ENCODE measurements at places on chromosomes 12 and 14.
A peak's percentile ranks its signal among the peaks of the same experiment; 100 is the strongest.

DNA sequence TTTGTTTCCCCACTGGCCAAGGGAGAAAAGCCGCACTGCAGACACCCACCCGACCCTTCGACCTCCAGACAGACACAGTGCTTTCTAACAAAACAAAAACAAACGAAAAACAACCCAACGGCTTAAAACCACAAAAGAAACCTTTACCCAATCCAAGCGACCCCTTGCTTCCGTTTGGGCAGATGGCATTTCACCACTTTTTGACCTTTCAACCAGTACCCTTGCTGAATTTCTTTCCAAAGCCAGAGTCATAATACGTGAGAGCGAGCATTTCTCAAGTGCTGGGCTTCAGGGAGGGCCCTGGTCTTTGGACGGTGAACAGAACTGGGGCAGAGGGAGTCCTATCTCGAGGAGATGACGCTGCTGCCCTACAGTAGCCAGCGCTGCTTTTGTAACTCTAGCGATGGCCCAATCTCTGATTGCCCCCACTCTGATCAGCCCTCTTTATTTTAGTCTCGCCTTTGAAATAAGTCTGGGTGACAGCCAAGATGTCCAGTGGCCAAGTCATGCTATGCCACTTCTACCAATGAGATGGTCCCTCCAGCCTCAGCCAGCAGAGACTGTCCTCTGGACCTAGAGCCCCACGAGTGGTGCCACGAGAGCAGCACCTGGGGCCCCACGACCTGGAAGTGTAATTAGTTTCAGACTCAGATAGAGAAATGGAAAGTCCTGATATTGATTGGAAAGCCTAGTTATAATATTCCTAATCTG is 21.9 kb upstream of the ADIPOR2 start:
- DNase-seq, result peak; percentile 22

DNA sequence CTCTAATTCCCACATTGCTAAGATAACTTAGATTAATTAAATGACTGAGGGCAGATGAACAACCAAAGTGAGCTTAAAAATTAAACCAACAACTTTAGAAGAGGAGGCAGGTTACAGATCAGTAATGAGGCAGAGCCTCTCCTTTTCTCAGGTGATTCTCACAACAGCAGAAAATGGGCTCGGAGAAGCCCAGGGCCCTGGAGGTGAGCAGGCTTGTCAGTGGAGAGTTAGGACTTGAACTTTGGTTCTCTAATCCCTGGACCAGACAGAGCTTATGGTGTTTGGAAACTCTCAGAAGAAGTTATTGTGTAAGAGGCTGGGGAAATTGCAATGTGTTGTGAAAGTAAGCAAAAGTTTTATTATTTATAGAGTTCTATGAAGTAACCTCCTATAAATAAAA is 2.8 kb downstream of the TRHDE start:
- DNase-seq, result no peak

DNA sequence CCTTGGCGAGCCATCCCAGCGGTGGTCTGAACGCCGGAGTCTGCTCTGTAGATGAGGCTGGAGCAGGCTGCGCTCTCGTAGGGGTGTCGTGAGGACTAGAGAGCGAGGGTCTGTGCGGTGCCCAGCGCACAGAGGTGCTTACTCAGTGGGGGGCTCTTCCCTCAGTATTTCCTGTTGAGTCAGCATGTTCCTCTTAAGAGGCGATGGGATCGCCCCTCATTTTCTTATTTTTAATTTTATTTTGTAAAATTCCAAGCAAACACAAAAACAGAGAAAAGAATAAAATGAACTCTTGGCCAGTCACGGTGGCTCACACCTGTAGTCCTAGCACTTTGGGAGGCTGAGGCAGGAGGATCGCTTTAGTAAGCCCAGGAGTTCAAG is 40.8 kb upstream of the BCL7A start:
- DNase-seq, result no peak

DNA sequence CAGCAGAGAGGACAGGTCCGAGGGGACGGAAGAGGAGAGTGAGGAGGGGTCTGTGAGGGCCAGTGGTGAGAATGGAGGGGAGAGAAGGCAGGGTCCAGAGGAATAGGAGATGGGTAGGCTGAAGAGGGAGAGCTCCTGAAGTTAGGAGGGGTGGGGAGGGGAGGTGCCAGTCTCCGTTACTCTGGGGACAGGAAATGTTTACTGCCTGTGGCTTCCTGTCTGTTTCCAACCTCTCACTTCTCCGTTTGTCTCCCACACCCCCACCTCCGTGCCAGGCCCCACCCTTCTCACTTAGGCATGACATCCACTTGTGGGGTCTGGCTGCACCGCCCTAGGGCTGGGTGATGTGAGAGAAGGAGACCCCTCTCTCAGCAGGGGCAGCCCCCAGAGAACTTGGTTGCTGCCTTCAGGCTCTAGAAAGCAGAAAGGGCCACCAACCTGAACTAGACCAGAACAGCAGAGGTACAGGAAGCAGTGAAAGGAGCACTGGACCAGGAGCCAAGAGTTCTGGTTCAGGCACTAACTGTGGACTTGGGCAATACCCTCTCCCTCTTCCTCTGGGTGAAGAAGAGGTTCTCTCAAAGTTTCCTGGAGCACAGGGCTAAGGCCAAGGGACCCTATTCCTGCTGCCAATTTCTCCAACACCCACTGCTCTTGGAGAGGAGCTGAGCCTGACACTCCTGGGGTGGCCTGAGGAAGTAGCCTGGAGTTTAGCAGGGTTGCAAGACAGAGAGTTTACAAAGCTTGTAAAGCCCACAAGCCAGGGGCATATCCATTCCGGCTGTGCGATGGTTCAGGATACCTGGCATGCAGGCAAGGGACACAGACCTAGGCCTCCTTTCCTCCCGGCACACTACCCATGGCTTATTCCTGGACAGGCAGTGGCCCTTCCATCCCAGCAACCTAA is 5.5 kb downstream of the ITGA5 start:
- DNase-seq, result peak; percentile 91

DNA sequence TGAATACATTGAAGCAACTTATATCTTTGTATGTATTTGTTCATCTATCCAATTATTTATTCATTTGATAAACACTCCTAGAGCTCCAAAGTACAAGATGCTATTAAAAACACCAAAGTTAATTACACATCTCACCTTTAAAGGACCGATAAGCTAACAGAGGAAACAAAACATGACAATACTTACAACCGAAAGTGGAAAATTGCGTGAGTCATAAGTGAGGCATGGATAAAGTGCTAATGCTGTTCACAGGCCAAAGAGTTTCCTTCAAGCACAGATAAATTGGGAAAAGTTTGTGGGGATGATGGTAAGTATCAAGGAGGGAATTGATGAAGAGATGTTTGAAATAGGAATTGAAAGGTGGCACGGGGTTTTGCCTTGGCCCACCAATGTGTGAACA is 172.8 kb upstream of the KITLG start:
- DNase-seq, result no peak

All from CD4-positive, alpha-beta T cell treated with Interleukin-15 for 1 hour (primary cell).